A549 treated with CpdA at 1 μM for 4 hours (cell line): ENCODE measurements at places on chromosomes 2 and 18. TPM values are rescaled to one million over a fixed set of nuclear protein-coding genes. Genes with fewer than 3 reads are reported as not detected.

The CLEC4F gene
- not detected in 5 replicates for total RNA-seq

The DSC3 gene
- total RNA-seq = 1.3 to 2.1 TPM (median 1.8 TPM) in 5 replicates

The NYAP2 gene
- 0.02 TPM in 1 of 5 replicates, not detected in the others for total RNA-seq

The ERBB4 gene
- total RNA-seq = not detected in 5 replicates

The NR4A2 gene
- total RNA-seq = 2.3 to 4.5 TPM (median 3.8 TPM) in 5 replicates

The KIF3C gene
- total RNA-seq = 40.6 to 56.4 TPM (median 52.0 TPM) in 5 replicates

The EFHD1 gene
- 1.6 to 2.4 TPM (median 2.3 TPM) in 5 replicates for total RNA-seq

The SLC5A7 gene
- not detected in 5 replicates for total RNA-seq

The SATB2 gene
- 2.9 to 4.2 TPM (median 3.4 TPM) in 5 replicates for total RNA-seq

The INSIG2 gene
- total RNA-seq = 10.2 to 15.4 TPM (median 11.3 TPM) in 5 replicates

The CENPA gene
- total RNA-seq = 45.4 to 62.8 TPM (median 52.8 TPM) in 5 replicates

The LOXL3 gene
- total RNA-seq = 0.32 to 0.65 TPM (median 0.45 TPM) in 5 replicates

The GCG gene
- total RNA-seq = not detected in 5 replicates

The MRO gene
- 0.10 to 0.27 TPM (median 0.20 TPM) in 4 of 5 replicates, not detected in the other for total RNA-seq

The ARHGAP28 gene
- total RNA-seq = 0.03 to 0.11 TPM in 2 of 5 replicates, not detected in the others

The SOX11 gene
- total RNA-seq = not detected in 5 replicates

The STAT4 gene
- total RNA-seq = 3.2 to 4.5 TPM (median 3.8 TPM) in 5 replicates

The ACOXL gene
- total RNA-seq = 0.02 TPM in 1 of 5 replicates, not detected in the others

The RAB6C gene
- not detected in 5 replicates for total RNA-seq

The CNGA3 gene
- total RNA-seq = not detected in 5 replicates

The CPO gene
- total RNA-seq = 0.13 TPM in 1 of 5 replicates, not detected in the others

The TBC1D8 gene
- 26.2 to 40.4 TPM (median 35.5 TPM) in 5 replicates for total RNA-seq

The TGFA gene
- 6.2 to 8.2 TPM (median 7.0 TPM) in 5 replicates for total RNA-seq

The RAB27B gene
- total RNA-seq = 13.2 to 20.1 TPM (median 14.3 TPM) in 5 replicates

The LYG1 gene
- 1.3 to 2.0 TPM (median 1.6 TPM) in 5 replicates for total RNA-seq

The IL36A gene
- total RNA-seq = not detected in 5 replicates

The PIEZO2 gene
- total RNA-seq = 0.41 to 0.79 TPM (median 0.58 TPM) in 5 replicates

The PLGLB1 gene
- 0.53 to 1.1 TPM (median 0.84 TPM) in 5 replicates for total RNA-seq

The CD302 gene
- total RNA-seq = 1.9 to 2.7 TPM (median 2.2 TPM) in 5 replicates

The CNTNAP5 gene
- not detected in 5 replicates for total RNA-seq

The MATN3 gene
- total RNA-seq = 9.3 to 14.2 TPM (median 12.8 TPM) in 5 replicates
